ENCODE measurements at places on chromosomes 5 and 9.

- DNase-seq: no peak
Observed at GRCh38 chr9:88898039-88898720, 93.1 kb upstream of the S1PR3 start.

- DNase-seq: no peak
Observed at GRCh38 chr5:80761966-80762365, 107.2 kb upstream of the DHFR start.

DNA sequence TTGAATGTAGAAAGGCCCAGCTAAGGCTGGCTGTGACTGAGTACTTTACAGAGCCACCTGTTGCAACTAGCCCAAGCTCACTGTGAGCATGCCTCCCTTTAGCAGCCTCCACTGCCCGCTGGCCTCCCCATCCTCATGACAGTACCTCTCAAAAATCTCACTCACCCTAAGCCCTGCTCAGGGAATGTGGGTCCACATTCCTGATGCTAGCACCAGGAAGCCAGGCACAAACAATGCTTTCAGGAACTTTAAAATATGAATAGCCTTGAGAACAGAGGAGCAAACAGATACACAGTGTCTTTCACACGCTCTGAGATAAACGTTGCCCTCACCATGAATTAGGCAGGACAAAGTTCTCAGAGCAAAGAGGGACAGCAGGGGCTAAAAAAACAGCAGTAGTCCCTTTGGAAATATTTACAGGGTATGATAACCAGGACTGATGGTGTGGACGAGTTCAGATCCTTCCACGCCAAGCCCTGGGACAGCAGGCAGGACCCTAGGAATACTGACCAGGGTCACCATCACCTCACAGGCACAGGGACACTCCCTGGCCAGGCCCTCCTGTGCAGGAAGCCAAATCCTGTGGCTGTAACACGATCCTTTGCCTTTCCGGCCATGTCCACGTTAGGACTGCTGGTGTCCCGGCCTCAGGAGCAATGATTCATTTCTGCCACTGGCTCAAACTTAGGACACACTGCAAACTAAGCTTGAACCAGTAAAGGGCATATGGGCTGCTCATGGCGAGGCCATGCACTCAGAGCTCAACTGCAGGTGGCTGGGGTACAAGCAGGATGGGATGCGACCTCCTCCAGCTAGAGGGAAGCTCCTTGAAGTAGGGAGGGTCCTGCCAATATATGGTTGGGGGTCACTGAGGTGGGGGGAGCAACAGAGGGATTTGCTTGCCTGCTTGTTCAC lies 9.6 kb downstream of the ACSL6 start:
- DNase-seq: no peak

- DNase-seq: no peak
Observed at GRCh38 chr5:118006219-118006618, 982.1 kb downstream of the DTWD2 start.

DNA sequence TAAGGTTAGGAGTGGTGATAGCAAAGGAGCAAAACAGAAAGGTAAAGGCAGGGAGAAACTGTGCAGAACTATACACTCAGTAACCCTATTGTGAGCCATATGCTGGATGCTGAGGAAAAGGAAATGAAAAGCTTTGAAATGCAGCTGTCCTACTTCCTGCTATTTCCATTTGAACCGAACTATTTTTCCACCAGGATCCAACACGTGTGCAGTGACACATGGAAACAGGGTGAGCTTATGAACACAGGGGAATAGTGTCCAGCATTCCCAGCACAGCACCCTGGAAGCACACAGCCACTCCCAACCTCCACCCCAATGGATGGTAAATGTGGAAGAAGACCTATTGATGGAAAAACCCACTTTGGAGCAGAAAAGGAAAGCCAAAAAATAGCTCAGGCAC lies 69.0 kb upstream of the SLC12A2 start:
- DNase-seq: no peak

- DNase-seq: no peak
Observed at GRCh38 chr9:91103931-91104330, 257.8 kb downstream of the AUH start.

GRCh38 chr9:124852121-124852828 lies 985 bp upstream of the WDR38 start:
- no peak for DNase-seq

DNA sequence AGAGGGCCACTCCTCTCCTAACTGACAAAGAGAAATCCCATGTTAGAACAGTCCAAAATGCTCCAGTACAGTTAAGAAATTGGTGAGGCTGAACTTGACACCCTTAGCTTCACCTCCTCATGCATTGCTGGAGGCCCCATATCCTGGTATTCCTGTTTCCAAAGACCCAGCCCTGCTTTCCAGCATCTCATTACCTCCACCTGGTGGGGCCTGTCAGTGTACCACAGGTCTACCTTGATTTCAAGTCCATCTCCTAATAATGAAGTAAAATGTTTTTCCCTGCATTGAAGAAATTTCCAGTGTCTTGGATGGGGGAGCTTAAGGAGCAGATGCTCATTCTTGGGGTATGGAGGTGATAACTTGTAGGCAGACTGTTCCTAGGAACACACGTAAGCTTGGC lies 70.6 kb upstream of the S1PR3 start:
- DNase-seq: no peak

- no peak for DNase-seq
Observed at GRCh38 chr9:37273595-37273994, 148.9 kb upstream of the GRHPR start.
